Renal pelvis (tissue), 12 donors: ENCODE measurements at places on chromosomes 6 and 20. TPM values are rescaled to one million over a fixed set of nuclear protein-coding genes. Genes with fewer than 3 reads are reported as not detected.

GRCh38 chr6:41545703-41546474 is at the start of gene FOXP4:
FOXP4 (plus strand) TSS chr6:41546381; CDS start chr6:41565761, 19,380 bp downstream.
- DNase-seq = peak; percentile 96

HLA-DQA1 gene
- 4.5 TPM for polyA plus RNA-seq

- no peak for DNase-seq
These were observed 427.9 kb downstream of the QKI start for GRCh38 chr6:163842467-163842866.

GRCh38 chr6:143356101-143356880 is 94.2 kb downstream of the ADAT2 start:
- DNase-seq = no peak

UBR2 gene
- 30.7 TPM for polyA plus RNA-seq

DNA sequence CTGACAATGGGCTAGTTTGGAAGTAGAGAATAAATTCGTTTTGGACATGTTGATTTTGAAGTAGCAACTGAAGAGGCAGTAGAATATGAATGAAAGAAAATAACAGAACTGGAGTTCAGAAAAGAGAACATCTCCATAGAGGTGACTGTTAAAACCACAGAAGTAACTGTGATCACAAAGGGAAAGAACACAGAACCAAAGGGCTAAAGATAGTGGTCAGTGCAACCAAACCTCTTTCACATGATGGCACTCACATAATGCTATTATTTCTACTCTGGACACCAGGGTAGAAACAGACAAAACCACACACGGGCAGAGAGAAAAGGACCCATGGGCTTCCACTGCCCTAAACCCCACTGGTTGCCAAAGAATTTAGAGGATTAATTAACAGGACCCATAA is 58.5 kb downstream of the CDK19 start:
- DNase-seq = no peak

DNA sequence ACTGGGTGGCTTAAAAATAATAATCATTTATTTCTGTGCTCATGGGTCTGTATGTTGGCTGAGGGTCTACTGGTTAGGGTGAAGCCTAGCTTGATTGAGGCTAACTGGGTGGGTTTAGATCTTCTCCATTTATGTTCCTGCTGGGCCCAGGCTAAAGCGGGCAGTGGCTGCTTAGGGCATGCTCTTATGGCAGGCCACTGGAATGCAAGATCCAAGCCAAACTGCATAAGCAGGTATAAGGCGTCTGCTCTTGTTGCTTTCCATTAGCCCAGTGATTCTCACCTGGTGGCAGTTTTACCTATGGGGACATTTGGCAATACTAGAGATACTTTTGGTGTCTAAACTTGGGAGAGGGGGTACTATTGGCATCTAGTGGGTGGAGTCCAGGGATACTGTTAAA is 44.5 kb downstream of the QKI start:
- DNase-seq = no peak

- DNase-seq = no peak
These were observed 46.6 kb upstream of the RNF24 start for GRCh38 chr20:4061987-4062386.

- DNase-seq = no peak
These were observed 144.5 kb downstream of the VEGFA start for GRCh38 chr6:43914272-43915147.

SLC4A11 gene
- polyA plus RNA-seq = 2.3 TPM

- no peak for DNase-seq
These were observed 5.7 kb upstream of the PLN start for GRCh38 chr6:118542184-118542952.

DNA sequence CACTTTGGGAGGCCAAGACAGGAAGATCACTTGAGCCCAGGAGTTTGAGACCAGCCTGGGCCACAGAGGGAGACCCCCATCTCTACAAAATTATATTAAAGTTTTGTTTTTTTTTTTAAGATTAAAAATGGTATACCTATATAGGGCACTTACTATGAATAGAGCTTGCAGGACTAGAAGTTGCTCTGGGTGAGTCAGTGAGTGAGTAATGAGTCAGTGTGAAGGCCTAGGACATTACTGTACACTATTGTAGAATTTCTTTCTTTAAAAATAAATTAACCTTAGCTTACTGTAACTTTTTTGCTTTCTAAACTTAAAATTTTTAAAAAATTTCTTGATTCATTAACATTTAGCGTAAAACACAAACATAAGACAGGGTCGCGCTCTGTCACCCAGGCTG is 29.7 kb downstream of the STK35 start:
- no peak for DNase-seq

- DNase-seq = no peak
These were observed 41.8 kb downstream of the TIAM2 start for GRCh38 chr6:155036907-155037306.

- peak; percentile 43 for DNase-seq
These were observed 993 bp upstream of the NCOA7 start for GRCh38 chr6:125789576-125790357.

CFB gene
- 8.4 TPM for polyA plus RNA-seq

- no peak for DNase-seq
These were observed 20.1 kb downstream of the CENPW start for GRCh38 chr6:126359936-126360537.

DNA sequence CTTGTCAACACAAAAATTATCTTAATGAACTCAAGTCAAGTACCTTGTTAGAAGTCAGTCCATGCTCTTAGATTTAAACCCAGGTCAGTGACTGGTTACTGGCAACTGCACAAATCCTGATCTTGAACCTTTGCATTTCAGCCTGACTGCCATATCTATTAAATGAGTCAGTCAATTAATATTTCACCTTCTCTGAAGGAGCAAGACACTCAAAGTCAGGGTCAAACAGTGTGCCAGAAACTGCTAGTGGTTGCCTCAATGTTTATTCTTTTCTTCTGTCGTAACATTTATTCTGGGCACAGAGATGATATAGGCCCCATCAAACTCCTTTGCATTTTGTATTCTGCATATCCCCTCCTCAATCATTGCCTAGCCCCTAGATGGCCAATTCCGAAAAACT is 193.9 kb upstream of the MOCS1 start:
- no peak for DNase-seq

DNA sequence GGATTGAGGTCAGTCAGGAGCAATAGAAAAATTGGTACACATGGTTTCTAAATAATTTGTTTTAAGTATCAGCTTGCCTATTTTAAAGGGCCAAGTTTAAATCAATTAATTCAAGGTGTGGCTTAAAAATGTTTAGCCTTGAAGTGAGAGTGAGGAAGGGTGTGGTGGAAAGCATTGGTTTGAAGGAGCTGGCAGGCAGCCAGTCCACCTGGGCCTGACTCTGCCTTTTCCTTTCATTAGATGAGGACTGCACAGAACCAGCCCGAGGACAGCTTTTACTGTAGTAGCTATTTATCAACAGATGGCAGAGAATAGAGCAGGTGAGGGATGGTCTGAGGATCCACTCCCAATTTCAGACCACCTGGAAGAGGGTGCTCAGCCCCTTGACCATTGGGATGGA is 42.4 kb downstream of the DHX35 start:
- DNase-seq = no peak

SEL1L2 gene
- polyA plus RNA-seq = not detected

DNA sequence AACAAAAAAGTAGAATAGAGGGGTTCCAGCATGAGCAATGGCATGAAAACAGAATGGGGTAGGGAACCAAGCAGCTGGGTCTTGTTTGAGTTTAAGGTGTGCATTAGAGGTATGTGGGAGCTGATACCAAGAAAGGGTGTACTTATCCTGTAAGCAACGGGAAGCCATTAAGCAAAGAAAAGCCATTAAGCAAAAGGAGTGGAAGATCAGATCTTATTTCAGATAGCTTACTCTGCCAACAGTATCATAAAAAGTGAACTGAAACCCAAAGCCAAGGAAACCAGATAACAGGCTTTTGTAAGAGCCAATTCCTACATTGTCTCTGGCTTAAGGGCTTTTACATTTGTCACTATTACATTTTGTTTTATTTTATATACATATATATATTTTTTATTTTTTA is 21.3 kb upstream of the BEND6 start:
- DNase-seq = no peak
